Keratinocyte (primary cell): ENCODE measurements at places on chromosomes 2 and 18. TPM values are rescaled to one million over a fixed set of nuclear protein-coding genes. Genes with fewer than 3 reads are reported as not detected.

NT5C1B gene
- polyA plus RNA-seq, result not detected in 3 replicates

DNA sequence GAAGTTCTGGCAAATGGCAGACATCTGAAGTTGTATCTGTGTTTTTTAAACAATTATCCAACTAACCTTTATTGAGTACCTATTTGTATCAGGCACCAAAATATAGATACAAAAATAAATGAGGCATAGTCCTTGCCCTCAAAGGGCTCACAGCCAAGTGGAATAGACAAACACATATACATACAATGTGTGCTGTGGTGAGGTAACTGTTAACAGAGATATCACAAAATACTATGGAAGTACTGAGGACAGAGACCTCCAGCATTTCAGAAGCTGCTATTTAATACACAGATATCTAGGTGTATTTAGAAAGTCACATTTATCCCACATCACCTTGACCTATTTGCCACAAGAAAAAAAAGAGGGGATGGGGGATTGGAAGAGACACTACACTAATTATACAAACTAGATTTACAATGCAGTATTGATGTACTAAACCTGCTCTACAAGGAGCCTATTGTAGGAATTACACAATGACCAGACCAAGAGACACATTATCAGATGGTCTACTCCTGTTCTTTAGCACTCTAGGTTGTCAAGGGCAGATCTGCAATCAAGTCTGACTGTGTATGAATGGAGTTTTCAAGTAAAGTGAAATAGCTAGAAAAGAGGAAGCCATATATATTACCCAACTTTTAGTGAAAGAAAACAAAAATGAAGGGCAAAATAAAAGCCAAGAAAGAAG, 62.2 kb downstream of the SPIRE1 start:
- DNase-seq, result no peak

GRCh38 chr18:79129120-79129519, 59.9 kb downstream of the ATP9B start:
- DNase-seq, result no peak

DNA sequence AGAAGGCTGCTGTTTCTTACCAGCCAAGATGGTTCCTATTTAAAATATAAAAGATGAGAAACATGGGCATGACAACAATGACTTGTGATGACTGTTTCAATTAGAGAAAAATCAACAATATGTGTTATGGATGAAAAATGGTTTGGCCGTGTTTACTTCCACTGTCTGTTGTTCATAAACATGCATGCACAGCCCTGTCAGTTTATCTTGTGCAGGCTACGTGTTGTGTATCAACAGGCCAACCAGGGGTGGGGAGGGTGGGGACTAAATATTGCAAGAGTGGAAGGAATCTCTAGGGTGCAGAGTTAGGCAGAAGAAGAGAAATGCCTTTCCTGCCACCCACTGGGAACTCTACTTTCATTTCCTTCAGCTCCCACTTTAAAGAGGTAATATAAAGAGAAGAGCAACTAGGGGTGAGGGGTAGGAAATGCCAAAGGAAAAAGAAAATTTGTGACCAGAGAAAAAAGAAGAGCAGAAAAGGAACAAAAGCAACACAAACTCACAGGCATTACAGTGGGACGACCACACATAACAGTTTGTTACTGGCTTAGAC, 116.8 kb upstream of the MEIS1 start:
- DNase-seq, result no peak

DNA sequence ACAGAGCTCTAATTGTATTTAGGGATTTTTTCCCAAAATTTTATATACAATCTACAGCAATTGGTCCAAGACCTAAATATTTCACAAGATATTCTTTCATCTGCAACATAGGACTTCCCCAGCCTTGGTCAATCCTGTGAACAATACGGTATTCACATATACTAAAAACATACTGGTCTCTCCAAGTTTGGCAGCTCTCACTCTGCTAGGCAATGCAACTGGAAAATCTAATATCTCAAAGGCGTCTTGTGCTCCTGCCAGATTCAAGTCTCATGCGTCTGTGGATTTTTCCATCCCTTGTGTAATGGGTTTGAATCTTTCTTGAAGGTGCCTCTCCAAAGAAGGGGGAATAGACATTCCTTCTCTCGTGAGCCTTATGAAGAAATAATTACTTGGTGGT, 27.4 kb upstream of the MBOAT2 start:
- no peak for DNase-seq

GRCh38 chr2:151408788-151409600, 708 bp upstream of the RIF1 start:
- DNase-seq, result no peak

GRCh38 chr18:3689986-3690763, 240.2 kb downstream of the TGIF1 start:
- no peak for DNase-seq

MAP4K4 gene
- 46.6 to 99.0 TPM (median 84.1 TPM) in 3 replicates for polyA plus RNA-seq

DNA sequence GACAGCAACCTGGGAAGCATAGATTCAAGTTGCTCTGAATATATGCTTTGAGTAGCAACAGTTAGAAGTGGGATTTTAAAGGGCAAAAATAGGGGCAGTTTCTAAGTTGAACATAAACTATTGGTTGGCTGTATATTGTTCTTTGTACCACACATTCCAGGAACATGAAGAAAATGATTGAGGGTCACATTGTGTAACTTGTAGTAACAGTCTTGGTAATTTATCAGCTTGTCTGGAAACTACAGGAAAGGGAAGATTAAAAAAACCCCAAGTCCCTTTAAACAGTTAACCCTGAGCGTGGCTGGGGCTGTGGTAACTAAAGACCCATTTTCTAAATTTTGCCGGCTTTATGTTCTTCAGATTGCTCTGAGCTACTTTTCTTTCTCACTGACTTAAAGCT, 7.4 kb downstream of the PLEKHB2 start:
- DNase-seq, result no peak

- DNase-seq, result no peak
Observed at GRCh38 chr2:29520001-29520400, 401.4 kb downstream of the ALK start.

DNA sequence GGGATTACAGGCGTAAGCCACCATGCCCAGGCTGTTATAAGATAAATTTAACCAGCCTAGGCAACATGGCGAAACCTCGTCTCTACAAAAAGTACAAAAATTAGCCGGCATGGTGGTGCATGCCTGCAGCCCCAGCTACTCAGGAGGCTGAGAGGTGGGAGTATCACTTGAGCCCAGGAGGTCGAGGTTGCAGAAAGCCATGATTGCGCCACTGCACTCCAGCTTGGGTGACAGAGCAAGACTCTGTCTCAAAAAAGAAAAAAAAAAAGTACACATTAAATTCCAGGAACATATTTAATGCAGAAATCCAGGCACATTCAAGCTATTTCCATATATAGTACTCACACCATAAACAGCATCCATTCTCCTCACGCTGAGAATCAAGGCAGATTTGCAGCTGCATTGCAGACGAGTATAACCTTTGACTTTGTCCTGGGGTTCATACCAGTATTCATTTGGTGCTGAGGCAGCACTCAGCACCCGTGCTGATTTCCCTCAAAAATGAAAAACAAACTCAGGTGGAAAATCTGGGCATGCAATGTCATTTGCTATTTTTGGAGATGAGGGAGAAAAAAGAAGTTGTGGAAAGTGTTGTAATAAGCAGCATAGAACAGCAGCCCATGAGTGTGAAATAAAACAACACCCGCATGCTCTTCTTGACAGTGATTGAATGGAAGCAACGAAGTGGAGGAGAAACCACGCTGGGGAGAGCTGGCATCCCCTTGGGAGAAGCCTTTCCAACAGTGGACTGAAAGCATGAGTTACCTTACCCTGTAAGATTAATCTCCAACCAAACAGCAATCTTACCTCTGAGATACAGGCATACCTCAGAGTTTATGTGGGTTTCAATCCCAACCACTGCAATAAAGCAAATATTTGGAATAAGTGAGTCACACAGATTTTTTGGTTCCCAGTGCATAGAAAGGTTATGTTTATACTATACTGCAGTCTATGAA, 46.8 kb upstream of the ANXA4 start:
- DNase-seq, result no peak

- DNase-seq, result no peak
Observed at GRCh38 chr2:58449286-58450010, 208.3 kb upstream of the FANCL start.

GRCh38 chr2:174623690-174624089, 26.1 kb upstream of the WIPF1 start:
- DNase-seq, result no peak

FKBP1B gene
- 21.9 to 27.9 TPM (median 24.5 TPM) in 3 replicates for polyA plus RNA-seq

- no peak for DNase-seq
Observed at GRCh38 chr2:49621016-49621415, 466.7 kb upstream of the FSHR start.

DNA sequence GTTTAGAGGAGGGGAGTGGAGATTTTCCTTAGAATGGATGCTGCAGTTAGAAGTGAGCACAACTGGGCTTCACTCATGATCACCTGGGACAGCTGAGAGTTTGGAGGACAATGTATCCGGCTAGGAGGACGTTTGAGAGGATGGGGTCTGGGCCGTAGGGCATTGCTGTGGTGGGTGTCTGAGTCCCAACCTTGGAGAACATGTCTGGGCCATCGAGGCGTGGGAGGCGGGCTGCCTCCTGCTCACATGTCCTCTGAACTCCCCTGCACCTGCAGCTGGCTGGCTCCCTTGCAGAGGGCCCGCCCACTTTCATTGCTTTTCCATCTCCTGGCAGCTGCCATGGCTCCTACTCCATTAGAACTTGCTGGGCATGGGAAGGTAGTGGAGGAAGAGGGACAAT, 203.0 kb upstream of the PXDN start:
- no peak for DNase-seq

TNS1 gene
- polyA plus RNA-seq, result 1.7 to 2.9 TPM (median 2.5 TPM) in 3 replicates

DNA sequence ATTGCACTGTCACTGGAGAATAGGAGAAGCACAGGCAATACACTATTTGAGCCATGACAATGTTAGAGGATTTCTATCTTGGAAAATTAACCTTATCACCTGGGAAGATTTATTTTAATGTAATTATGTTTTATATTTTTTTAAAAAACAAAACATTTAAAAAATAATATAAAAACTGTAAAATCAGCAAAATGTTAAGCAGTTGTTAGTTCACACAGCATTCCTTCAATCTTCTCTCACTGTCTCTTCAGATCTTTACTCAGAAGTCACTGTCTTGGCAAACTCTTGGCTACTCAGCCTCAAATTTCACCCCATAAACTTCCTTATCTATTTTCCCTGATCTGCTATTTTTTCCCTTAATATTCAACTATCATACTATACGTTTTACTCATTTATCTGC, 1322.6 kb downstream of the LRP1B start:
- DNase-seq, result no peak

DNA sequence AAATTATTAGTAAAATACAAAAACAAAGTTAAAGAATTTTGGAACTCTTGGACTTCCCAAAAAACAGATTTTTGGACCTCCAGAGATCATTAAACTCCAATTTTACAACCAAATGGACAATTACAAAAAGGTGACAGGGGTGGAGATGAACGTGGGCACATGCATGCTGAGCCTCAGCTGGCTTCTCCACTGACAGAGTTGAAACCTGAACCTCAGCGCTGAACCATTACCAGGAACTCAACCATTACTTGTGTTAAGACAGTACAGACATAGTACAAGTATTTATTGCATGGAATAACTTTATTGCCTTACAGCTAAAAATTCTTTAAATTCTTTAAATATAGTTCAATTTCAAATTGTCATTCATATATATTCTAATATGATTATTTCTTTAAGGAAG, 33.0 kb upstream of the KIDINS220 start:
- no peak for DNase-seq

SKOR2 gene
- polyA plus RNA-seq, result not detected in 3 replicates

SERPINB4 gene
- 0.52 to 4.7 TPM (median 2.4 TPM) in 3 replicates for polyA plus RNA-seq

DNA sequence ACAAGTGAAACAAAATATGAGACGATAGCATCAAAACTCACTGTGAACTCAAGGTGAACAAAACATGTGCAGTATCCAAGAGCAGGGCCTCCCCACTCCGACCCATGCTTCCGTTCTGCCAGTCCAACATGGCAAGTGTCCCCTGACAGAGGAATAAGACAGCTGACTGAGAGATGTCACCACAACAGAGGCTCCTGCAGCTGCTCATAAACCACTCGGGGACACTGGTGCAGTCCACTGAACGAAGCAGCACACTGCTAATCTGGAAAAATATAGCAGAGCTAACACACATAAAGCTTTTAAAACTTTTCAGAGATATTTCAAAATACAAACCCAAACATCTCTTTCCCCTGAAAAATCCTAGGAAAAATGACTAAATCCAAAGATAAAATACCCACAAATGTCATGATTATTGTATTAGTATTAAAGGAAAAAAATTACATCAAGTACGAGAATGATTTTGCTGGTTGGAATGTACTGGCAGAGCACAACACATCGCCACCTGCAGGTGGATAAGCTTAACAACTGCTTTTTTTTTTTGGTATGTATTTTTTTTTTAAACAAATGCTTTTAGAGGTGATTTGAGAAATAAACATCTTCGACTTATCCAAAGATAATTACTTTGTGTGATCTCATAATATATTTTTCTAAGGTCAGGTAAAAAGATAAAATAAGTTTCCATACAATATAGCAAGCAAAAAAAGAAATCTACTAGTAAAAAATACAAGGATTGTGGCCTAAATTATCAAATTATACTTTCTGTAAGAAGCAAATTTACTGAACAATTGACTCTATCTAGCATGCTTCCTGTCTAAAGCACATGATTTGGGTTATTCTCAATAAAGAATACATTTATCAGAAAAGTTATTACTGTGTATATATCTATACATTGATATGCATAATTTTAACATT, 18.6 kb downstream of the THADA start:
- no peak for DNase-seq

MAP3K19 gene
- not detected in 3 replicates for polyA plus RNA-seq

GRCh38 chr18:41875094-41875780, 79.8 kb upstream of the PIK3C3 start:
- peak; percentile 23 for DNase-seq

GRCh38 chr2:2877427-2877826, 500.2 kb downstream of the EIPR1 start:
- no peak for DNase-seq

DNA sequence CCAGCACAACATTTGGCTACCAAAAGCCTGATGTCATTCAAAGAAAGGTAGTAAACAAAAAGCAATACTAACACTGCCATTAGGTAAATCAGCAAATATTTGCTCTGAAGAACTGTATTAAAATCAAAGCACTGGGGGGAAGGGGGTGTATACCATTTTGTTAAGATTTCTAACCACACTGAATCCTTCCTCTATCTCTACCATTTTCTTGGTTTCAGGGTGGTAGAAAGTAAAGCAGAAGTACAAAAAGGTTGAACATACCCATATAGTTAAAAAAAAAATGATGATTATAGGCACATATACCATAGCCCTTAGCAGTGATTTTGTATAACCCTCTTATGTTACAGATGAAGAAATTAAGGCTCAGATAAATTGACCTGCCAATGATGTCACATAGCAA, 437.6 kb downstream of the ZEB2 start:
- no peak for DNase-seq

PLCD4 gene
- 10.2 to 15.3 TPM (median 13.2 TPM) in 3 replicates for polyA plus RNA-seq

DNA sequence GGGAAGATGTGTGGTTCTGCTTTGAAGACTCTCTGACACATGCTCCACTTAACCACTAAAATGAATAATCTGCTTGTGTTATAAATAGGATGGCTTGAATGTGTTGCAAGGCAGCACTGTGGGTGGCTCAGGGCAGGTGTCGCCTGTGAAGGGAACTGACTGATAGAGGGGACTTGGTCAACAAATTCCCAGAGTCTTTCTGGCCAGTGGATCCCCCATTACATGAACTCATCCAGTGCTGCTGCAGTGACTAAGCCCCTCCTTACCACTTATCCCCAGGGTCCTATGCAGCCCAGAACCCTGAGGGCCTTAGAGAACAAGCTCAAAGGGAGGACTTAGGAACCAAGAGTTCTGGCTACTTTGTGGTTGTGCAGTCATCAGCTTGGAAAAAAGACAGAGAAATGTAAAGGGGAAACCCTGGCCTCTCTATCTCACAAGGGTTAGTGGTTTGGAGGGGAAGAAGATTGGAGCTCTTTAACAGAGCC, 226.2 kb upstream of the TNP1 start:
- no peak for DNase-seq
